Adrenal gland (tissue), 19 donors: ENCODE measurements at places on chromosomes 12 and 14. TPM values are rescaled to one million over a fixed set of nuclear protein-coding genes. Genes with fewer than 3 reads are reported as not detected.
A peak's percentile ranks its signal among the peaks of the same experiment; 100 is the strongest.

DNA sequence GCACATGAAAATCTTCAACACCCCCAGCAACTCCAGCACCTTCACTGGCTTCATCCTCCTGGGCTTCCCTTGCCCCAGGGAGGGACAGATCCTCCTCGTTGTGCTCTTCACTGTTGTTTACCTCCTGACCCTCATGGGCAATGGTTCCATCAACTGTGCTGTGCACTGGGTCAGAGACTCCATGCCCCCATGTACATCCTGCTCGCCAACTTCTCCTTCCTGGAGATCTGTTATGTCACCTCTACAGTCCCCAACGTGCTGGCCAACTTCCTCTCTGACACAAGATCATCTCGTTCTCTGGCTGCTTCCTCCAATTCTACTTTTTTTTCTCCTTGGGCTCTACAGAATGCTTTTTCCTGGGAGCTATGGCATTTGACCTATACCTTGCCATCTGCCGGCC, 11.5 kb upstream of the OR11G2 start:
- no peaks in the 10 kb centered on the region for H3K36me3 ChIP-seq
- H3K4me1 ChIP-seq = no peaks in the 10 kb centered on the region
- no peaks in the 10 kb centered on the region for H3K27me3 ChIP-seq

DNA sequence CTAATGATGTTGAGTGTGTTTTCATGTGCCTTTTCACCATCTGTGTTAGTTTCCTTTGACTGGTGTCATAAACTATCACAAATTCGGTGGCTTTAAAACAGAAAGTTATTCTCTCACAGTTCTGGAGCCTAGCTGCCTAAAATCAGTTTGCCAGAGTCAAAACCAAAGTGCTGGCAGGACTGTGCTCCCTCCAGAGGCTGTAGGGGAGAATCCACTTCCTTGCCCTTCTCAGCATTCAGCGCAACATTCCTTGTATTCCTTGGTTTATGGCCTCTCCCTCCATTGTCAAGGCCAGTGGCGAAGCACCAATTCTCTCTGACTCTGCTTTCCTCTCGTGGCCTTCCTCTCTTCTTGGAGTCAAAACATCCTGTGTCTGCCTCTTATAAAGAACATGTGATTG, 174.2 kb upstream of the PDE3A start:
- no peaks in the 10 kb centered on the region for H3K36me3 ChIP-seq
- H3K27ac ChIP-seq = no peak overlapping the region
- H3K4me1 ChIP-seq = no peaks in the 10 kb centered on the region
- H3K4me3 ChIP-seq = no peak overlapping the region

DNA sequence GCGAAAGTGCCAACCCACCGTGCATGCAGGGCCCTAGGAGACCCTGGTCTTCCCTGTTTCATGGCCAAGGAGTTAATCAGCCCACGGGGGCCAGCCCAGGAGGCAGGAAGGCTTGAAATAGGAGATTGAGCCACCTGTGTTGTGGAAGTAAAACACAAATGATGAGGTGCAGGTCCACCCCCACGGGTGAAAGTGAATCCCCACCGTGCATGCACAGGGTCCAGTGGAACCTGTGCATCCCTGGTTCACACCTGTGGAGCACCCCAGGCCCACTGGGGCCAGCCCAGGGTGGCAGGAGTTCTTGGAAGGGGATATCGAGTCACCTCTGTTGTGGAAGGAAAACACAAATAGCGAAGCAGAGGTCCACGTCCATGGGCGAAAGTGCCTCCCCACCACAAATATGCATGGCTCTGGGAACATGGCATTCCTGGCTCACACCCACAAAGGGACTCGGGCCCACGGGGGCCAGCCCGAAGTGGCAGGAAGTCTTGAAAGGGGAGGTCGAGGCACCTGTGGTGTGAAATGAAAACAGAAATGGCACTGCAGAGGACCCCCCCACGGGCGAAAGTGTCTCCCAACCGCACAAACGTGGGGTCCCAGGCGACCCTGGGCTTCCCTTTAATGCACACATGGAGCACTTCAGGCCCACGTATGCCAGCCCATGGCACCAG, 381.5 kb downstream of the ALG10 start:
- no peak overlapping the region for H3K27ac ChIP-seq
- no peaks in the 10 kb centered on the region for H3K4me1 ChIP-seq
- peak; percentile 5 for DNase-seq
- H3K36me3 ChIP-seq = no peaks in the 10 kb centered on the region
- H3K27me3 ChIP-seq = no peaks in the 10 kb centered on the region

DNA sequence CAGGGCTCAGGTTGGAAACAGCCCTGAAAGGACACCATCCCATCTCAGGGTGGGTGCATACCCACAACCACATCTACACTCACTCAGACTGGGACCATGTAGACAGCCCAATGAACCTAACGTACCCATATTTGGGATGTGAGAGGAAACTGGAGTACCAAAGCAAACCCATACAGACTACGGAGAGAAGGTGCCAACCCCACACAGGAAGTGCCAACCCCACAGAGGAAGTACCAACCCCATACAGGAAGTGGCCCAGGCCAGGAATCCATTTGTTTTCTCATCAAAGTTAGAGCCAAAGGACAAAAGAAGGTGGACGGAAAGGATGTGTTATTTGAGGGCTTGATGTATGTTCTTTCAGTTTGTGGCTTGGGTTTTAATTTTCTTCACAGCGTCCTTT, 19.5 kb upstream of the SPIC start:
- no peaks in the 10 kb centered on the region for H3K4me1 ChIP-seq
- H3K4me3 ChIP-seq = no peak overlapping the region
- DNase-seq = no peak
- H3K36me3 ChIP-seq = no peaks in the 10 kb centered on the region
- no peak overlapping the region for H3K27ac ChIP-seq

SLC6A12 gene
- total RNA-seq = 1.3 TPM

BEGAIN gene
- 9.4 TPM for total RNA-seq

DNA sequence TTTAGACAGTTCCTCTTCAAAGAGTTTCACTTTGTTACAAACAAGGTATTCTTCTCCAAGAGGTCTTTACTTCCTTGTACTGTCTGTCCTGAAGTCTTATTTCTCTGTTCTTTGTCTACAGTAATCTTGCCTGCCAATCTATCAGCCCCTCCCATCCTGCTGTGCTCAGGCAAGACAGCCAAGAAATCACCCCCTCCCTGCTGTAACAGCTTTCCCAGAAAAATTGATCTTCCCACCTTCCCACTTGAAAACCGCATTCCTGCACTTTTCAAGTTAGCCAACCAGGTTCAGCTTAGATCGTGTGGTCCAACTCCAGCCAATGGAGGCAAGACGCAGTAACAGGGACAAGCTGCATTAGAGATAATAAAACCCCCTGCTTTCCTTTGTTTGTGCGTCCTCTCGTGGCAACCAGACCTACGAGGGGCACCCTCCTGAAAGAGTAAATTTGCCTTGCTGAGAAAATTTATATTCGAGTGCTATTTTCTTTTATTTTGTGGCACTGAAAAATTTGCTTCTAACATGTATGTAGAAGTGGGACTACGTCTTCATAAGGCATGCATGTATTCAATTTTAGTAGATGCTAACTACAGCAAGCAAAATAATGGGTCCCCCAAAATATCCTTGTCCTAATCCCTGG, 46.5 kb upstream of the ESR2 start:
- H3K27ac ChIP-seq = no peak overlapping the region
- H3K4me3 ChIP-seq = no peak overlapping the region
- no peak for DNase-seq
- H3K4me1 ChIP-seq = peaks cover 7% of the 10 kb centered on the region
- H3K27me3 ChIP-seq = no peaks in the 10 kb centered on the region

DNA sequence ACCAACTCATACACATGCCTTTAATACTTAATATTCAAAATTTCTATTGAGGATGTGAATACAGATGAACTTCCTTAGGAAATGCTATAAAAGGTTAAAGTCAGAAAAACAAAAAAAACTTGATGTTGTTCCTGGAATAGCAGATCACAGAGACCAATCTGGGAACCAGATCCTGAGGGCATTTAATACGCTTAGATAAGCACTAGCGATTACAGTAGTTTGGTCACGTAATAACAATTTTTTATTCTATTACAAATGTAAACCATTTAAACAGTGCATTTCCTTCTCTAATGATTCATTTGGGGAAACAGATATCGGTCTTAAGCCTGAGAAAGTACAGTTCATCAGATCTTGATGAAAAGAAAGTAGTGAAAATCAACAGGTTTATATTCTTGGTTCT, 30.8 kb upstream of the ABCC9 start:
- no peak overlapping the region for H3K27ac ChIP-seq
- no peaks in the 10 kb centered on the region for H3K4me1 ChIP-seq
- no peaks in the 10 kb centered on the region for H3K36me3 ChIP-seq
- H3K27me3 ChIP-seq = no peaks in the 10 kb centered on the region

ARHGEF25 gene
- 9.3 TPM for total RNA-seq

DNA sequence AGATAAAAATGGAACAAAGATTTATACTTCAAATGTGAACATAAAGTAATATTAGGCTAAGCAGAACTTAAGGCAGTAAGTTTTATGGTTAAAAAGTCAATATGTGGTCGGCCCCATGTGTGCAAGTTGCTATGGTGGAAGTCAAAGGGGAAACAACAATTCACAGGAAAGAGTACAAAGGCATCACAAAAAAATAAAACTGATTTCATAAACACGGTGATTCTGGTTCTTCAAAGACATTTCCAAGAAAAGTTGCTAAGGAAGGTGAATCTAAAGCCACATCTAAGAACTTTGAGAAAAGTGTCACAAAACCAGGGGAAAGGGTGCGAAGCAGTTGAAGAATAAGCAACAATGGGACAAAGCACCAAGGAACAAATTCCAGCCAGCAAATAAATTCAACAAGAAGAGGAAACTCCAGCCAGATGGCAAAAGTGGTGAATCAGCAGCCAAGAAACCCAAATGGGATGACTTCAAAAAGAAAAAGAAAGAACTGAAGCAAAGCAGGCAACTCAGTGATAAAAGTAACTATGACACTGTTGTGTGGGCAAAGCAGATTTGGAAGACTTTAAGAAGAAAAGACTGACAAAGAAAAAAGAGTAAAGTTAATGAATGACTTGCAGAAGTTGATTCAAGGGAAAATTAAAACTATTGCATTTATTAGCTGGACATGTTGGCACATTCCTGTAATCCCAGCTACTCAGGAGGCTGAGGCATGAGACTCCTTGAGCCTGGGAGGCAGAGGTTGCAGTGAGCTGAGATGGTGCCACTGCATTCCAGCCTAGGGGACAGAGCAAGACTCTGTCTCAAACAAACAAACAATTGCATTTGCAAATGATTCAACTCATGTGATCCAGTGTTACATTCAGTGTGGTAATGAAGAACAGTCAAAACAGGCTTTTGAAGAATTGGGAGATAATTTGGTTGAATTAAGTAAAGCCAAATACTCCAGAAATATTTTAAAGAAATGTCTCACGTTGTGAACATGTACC, 19.5 kb downstream of the PTGDR start:
- no peaks in the 10 kb centered on the region for H3K4me1 ChIP-seq
- peaks cover 5% of the 10 kb centered on the region for H3K27me3 ChIP-seq
- DNase-seq = no peak
- H3K4me3 ChIP-seq = no peak overlapping the region

DNA sequence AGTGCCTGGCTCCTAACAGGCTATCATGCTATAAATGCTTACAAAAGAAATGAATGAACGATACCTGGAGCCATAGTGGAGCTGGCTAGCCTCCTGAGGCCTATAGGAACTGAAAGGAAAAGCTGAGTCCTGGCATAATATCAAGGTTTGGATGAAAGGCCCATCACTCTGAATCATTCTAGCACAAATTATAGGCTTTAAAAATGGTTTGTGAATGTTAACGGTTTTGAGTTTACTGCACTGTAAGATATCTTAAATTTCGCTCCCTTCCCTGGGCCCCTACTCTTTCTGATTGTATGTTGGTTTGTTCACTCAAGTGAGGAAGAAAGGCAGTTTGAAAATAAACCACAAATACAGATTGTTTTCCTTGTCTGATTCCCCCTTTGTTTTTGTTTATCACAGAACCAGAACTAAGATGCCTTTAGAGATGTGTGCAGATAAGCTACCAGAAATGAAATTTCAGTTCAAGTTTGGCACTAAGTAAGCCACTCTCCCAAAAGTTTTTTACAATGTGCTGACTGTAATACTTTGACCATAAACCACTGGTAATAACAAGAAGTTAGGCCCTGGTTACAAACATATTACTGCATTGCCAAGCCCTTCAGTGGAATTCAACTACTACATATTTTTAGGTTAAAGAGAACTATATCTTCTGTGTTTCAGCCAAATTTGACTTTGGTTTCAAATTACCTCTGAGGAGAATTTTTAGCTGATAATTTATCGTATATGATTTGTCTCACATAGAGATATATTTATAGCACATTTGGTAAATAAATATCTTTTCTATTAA, 89.5 kb downstream of the ALX1 start:
- no peak overlapping the region for H3K27ac ChIP-seq
- no peaks in the 10 kb centered on the region for H3K36me3 ChIP-seq
- no peak for DNase-seq
- no peak overlapping the region for H3K4me3 ChIP-seq
- H3K4me1 ChIP-seq = no peaks in the 10 kb centered on the region

HOXC12 gene
- not detected for total RNA-seq

GRCh38 chr14:79293482-79294177, 917.7 kb downstream of the DIO2 start:
- H3K27ac ChIP-seq = no peak overlapping the region
- no peaks in the 10 kb centered on the region for H3K36me3 ChIP-seq
- no peaks in the 10 kb centered on the region for H3K27me3 ChIP-seq
- H3K4me3 ChIP-seq = no peak overlapping the region

GRCh38 chr12:15897433-15897832, 13.7 kb upstream of the DERA start:
- no peak for DNase-seq
- H3K27me3 ChIP-seq = no peaks in the 10 kb centered on the region
- no peak overlapping the region for H3K27ac ChIP-seq
- peaks cover 4% of the 10 kb centered on the region for H3K4me1 ChIP-seq
- H3K4me3 ChIP-seq = no peak overlapping the region

- no peaks in the 10 kb centered on the region for H3K36me3 ChIP-seq
- no peaks in the 10 kb centered on the region for H3K4me1 ChIP-seq
- DNase-seq = no peak
- H3K4me3 ChIP-seq = no peak overlapping the region
- no peaks in the 10 kb centered on the region for H3K27me3 ChIP-seq
- H3K27ac ChIP-seq = no peak overlapping the region
Observed at GRCh38 chr12:105980533-105980932, 158.2 kb downstream of the NUAK1 start.

DNA sequence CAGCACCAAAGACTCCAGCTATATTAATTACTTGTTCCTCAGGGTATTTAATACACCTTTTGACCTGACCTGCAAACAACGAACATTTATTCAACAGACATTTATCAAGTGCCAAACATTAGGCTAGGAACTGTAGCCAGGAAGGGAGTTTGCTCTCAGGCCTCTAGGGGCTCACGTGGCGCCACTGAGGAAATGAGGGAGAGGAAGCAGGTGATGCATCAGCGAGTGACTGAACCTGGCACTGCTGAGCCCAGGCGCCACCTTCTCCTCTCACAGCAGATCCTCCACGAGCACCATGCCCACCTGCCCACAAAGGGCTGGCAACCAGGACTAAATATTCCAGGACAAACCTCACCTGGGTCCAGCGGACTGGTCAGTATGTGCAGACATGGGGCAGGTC, 50.2 kb downstream of the SETD3 start:
- no peak for DNase-seq
- H3K27ac ChIP-seq = no peak overlapping the region
- no peaks in the 10 kb centered on the region for H3K27me3 ChIP-seq
- H3K36me3 ChIP-seq = no peaks in the 10 kb centered on the region
- H3K4me1 ChIP-seq = peaks cover 4% of the 10 kb centered on the region
- H3K4me3 ChIP-seq = no peak overlapping the region

LYZ gene
- total RNA-seq = 49.6 TPM

MYO1H gene
- total RNA-seq = not detected

GRCh38 chr14:103524002-103524935, 1.6 kb upstream of the CKB start:
- no peak overlapping the region for H3K27ac ChIP-seq
- H3K4me1 ChIP-seq = peaks cover 39% of the 10 kb centered on the region
- no peaks in the 10 kb centered on the region for H3K27me3 ChIP-seq
- no peaks in the 10 kb centered on the region for H3K36me3 ChIP-seq
- no peak overlapping the region for H3K4me3 ChIP-seq

RILPL1 gene
- total RNA-seq = 25.2 TPM
